ENCODE measurements at places on chromosomes 7 and 10.

DNA sequence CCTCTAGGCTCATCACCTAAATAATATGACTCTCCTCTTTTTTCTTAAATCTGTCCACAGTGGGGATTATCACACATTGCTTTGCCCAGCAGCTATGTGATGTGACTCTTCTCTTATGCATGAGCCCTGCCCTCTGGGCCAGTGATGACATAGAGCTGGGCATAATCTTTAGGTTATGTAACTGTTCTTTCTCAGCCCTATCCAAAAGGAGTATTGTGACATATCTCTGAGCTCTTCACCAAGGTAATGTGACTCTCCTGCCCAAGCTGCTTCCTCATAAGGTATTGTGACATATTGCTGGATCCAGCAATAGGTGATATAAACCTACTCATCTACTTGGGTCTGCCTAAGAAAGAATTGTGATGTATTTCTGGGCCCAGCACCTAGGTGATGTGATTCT is 37.7 kb upstream of the ZNF107 start:
- no peaks in the 10 kb centered on the region for H3K36me3 ChIP-seq
- H3K4me3 ChIP-seq, result no peak overlapping the region
- no peak overlapping the region for H3K27ac ChIP-seq
- H3K27me3 ChIP-seq, result no peaks in the 10 kb centered on the region
- DNase-seq, result no peak
- no peaks in the 10 kb centered on the region for H3K4me1 ChIP-seq

DNA sequence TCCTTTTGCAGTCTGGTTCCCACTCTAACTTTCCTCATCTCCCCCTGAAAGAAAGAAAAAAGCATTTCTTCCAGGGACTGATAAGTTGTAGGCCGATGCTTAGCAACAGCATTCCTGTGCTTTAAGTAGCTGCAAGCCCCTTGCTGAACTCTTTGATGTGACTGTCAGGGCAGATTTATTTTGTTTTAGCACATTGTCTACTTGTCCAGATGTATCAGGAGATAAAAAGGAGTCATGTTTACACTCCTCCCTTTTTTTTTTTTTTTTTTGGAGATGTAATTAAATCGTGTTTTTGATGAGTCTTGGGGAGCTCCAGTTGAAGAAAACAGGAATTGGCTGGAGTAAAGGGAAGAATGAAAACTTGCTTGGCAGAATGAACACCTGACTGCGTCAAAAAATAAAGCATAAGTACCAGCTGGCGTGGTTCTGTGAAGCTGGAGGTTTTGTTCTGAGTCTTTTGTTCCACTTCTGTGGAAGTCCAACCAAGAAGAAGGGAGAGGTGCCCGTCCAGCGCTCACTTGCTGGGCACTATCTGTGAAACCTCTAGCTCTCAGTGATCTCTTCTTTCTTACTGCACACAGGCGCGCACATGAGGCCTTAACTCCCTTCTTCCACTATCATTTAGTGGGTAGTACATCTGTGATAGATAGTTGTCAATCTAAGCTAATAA is 871.7 kb downstream of the LRMDA start:
- peak overlapping the region; percentile 37 for H3K27ac ChIP-seq
- H3K36me3 ChIP-seq, result no peaks in the 10 kb centered on the region
- H3K4me1 ChIP-seq, result no peaks in the 10 kb centered on the region

DNA sequence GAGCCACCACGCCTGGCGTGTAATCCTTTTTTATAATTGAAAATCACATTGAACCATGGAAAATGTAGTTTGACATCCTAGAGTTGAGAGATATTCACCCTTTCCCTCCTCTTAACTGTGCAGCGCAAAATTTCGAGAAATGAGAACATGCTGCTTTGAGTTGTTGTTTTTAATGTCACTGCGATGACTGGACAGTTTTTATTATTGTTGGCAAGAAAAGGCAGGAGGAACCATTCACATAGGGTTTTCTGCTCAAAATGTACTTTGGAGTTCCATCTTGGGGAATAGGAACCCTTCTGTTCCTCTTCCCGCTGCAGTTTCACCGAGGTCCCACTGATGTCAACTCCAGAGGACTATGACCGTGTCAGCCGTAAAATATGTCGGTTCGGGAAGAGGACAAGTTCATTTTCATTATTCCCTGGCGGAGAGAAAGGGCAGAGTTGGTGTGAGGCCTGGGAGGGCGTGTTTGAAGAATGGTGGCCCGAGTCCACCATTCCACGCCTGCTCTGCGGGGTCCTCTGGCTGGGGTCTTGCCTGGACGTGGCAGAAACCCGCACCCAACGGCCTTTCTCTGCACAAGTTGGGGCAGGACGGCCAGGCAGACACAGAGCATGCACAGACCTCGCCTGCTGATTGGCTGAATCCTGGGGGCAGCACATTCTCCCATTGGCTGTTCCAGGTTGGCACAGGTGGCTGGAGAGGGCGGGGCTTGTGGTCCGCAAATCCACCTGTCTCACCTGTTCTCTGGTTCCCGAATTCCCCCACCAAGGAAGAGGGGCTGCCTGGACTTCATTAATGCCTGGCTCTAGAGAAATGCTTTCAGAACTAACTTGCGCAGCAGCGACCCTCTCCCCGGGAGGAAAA is 105.1 kb upstream of the TCF7L2 start:
- H3K4me1 ChIP-seq, result no peaks in the 10 kb centered on the region
- no peak overlapping the region for H3K27ac ChIP-seq
- H3K27me3 ChIP-seq, result no peaks in the 10 kb centered on the region
- H3K4me3 ChIP-seq, result no peak overlapping the region
- H3K36me3 ChIP-seq, result no peaks in the 10 kb centered on the region
- no peak for DNase-seq

GRCh38 chr7:69764147-69764546 is 165.9 kb downstream of the AUTS2 start:
- H3K36me3 ChIP-seq, result no peaks in the 10 kb centered on the region
- H3K4me3 ChIP-seq, result no peak overlapping the region
- H3K4me1 ChIP-seq, result no peaks in the 10 kb centered on the region
- H3K27ac ChIP-seq, result no peak overlapping the region
- DNase-seq, result no peak

DNA sequence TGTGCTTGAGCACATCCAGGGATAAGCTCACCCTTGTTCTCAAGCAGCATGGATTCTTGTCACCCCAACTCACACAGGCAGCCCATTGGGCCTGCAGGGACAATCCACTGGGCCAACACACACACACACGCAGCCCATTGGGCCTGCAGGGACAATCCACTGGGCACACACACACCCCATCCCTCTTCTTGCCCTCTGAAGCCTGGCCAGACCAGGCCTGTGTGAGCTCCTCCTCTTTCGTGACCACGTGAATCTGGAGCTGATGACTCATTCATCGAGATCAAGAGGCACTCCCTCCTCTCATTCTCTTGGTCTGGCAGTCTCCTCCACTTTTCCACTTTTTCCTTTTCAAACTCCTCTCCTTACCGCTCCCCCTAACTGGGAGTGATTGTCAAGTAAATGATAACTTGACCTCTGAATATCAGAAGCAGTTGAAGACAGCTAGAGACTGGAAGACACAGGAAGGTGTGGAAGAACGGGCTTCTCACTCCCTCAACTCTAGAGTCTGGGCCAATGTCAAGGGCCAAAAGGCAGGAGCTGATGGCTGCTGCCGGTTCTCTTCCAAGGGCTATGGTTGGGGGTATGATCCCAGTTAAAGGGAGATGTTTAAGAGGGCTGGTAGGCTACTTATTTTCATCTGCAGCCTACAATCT is 89.7 kb downstream of the HIPK2 start:
- H3K27me3 ChIP-seq, result no peaks in the 10 kb centered on the region
- no peaks in the 10 kb centered on the region for H3K36me3 ChIP-seq
- no peak overlapping the region for H3K4me3 ChIP-seq
- DNase-seq, result no peak
- H3K27ac ChIP-seq, result no peak overlapping the region
- H3K4me1 ChIP-seq, result peaks cover under 1% of the 10 kb centered on the region

DNA sequence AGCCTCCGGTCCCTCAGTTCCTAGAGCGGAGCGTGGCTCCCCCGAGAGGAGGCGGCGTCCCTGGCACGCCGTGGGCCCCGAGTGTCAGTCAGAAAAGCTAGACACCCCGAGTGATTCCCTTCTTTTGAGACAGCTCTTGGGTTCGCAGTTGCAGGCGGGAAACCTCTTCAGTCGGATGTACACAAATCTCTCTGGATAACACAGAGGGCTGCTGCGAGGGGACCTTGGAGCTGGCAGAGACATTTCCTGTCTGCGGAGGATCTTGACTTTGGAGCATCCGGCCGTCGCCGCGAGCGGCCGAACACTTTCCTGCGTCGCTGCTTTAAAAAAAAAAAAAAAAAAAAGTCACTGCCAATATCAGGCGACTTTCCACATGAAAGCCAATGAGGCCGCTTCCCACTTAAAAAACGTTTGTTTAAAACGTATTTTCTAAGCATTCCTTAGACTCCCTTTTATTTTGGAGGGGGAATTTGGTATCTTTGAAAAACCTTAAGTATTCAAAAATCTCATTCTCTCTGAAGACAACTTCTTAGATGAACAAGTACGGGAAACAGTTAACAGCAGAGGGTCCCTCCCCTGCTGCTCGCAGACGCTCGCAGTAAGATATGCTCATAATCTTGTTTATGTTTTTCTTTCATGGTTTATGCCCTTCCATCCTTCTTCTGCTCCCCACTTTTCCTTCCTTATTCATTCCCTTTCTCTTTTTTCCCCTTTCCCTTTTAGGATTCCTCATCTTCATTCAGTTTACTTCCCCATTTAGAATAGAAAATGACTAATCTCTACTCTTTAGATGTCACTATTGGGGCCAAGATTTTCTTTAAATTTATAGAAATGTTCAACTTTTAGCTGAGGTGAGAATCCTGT is 10.0 kb downstream of the HHEX start:
- H3K27me3 ChIP-seq, result no peaks in the 10 kb centered on the region
- H3K4me1 ChIP-seq, result no peaks in the 10 kb centered on the region
- no peak for DNase-seq
- no peaks in the 10 kb centered on the region for H3K36me3 ChIP-seq
- peak overlapping the region; percentile 64 for H3K27ac ChIP-seq
- H3K4me3 ChIP-seq, result peak overlapping the region; percentile 49

GRCh38 chr10:5424751-5425150 is 12.4 kb downstream of the NET1 start:
- no peaks in the 10 kb centered on the region for H3K36me3 ChIP-seq
- no peaks in the 10 kb centered on the region for H3K27me3 ChIP-seq
- DNase-seq, result no peak
- H3K27ac ChIP-seq, result peak overlapping the region; percentile 72

DNA sequence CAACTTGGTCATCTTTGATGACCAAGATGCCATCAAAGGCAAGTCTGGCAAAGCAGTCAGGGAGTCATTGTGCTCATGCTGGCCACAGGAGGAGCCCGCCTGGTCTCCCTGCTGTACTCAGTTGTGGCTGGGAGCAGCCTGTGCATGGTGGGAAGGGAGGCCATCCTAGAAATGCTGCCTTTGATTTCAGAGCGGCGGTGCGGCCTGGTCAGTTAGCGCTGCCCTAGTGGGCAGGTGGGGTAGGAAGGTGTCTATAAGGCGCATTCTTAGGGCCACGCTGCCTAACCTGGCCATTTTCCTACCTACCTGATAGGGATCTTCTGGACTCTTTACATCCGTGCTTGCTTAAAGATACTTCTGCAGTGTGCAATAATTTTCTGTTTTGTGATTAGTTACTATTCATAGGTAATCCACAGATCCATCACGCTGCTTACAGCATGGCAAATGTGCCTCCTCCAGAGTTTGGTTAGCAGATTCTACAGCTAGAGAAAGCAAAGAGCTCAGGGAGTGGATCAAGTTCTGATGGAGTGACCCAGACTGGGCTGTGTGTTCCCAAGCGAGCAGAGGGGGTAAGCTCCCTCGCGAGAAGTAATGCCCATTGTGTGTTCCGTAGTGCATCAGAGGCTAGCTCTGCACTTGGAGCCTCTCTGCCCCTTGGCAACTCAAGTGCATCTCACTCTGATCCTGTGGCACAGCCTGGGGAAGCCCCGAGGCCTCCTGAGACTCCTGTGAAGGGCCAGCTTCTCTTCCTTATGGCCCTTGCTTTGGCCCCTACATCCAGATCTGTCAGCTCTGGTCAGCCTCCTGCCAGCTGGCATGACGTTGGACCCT is 970.1 kb upstream of the ZNF722 start:
- DNase-seq, result no peak
- H3K27ac ChIP-seq, result no peak overlapping the region
- no peaks in the 10 kb centered on the region for H3K4me1 ChIP-seq

GRCh38 chr7:64907641-64908326 is 4.7 kb downstream of the ZNF273 start:
- no peak overlapping the region for H3K4me3 ChIP-seq
- no peaks in the 10 kb centered on the region for H3K36me3 ChIP-seq
- H3K4me1 ChIP-seq, result no peaks in the 10 kb centered on the region
- no peak overlapping the region for H3K27ac ChIP-seq

Measured in ascending aorta (tissue), 2 donors.